ENCODE measurements at places on chromosomes 7 and 10.

- DNase-seq: no peak
These were observed 213.8 kb downstream of the MLLT10 start for GRCh38 chr10:21747809-21748208.

DNA sequence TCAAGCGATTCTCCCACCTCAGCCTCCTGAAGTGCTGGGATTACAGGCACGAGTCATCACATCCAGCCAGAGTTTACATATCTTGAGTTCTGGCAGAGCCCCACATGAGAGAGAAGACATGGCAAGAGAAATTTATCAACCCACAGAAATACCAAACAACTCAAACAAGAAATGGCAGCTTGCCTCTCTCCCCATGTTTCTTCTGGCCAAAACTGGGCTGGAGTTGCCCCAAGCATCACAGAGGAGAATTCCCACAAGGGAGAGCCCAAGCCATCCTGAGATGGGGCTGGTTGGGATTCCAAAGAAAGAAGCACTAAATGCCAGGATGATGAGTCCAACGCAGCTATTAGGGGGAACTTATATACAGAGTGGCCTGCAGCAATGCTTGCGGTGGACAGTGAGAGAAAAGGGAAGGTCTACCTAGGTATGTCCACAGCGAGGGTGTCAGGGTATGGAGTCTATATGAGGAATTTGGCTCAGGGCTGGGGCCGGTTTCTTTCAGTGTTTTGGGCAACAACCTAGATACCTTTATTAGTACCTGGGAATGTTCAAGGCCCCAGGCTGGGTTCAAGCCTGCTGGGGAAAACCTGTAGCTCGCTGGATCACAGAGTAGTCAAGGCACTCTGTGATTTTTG, 14.5 kb upstream of the PAX4 start:
- no peak for DNase-seq

GRCh38 chr10:122391875-122392274, 17.4 kb downstream of the PLEKHA1 start:
- DNase-seq: no peak

GRCh38 chr7:105650382-105650970, 69.2 kb upstream of the EFCAB10 start:
- no peak for DNase-seq

DNA sequence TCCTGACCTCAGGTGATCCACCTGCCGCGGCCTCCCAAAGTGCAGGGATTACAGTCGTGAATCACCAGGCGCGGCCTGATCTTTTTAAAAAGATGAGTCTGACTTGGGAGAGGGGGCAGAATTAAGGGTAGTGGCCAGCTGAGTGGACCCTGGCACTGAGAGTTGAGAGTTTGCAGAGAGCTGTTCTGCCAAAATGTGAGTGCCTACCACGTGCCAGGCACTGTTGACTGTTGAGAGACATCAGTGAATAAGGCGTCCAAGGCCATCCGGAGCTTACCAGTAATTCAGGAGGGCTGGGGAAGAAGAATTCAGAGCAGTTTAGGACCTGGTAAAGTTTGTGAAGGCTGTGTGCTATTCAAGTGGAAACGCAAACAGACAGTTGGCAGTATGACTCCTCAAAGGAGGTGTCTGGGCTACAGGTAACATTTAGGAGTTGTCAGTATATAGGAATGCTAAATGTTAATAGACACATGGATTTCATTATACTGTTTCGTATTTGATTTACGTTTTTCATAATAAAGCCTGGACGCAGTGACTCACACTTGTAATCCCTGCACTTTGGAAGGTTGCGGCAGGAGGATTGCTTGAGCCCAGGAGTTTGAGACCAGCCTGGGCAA, 1.5 kb downstream of the NIPSNAP2 start:
- DNase-seq: no peak

DNA sequence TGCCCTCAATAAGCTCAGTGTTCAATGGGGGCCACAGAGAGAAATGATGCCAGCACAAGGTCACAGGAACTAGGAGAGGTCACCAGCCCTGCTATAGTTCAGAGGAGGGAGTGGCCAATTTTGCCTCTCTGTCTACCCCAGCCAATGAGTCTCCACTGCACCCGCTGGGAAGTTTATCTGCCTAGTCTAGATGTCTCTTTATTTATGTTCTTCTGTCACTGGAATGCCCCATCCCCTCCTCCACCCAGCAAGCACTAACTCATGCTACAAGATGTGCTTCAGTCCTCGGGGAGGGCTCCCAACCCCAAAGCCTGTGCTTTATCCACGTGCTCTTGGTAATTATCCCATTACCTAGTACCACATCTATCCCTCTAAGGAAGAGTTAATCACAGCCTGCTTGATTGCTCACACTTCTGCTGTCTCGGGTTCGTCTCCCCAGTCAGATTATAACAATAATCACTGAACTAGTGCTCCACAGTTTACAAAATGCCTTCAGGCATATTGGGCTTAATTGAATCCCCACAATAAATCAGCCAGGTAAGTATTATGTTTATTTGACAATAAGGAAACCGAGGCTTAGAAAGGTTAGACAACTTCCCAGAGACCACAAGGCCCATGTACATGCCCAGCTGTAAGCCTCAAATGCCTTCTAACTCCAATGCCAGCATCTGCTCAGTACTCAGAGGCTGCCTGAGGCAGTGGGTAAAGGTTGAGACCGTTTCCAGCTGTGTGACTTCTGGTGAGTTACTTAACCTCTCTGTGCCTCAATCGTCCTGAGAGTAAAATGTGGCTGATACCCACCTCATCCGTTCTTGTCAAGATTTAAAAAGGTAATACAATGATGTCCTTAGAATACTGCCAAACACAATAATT, 3.9 kb downstream of the HIP1 start:
- DNase-seq: no peak

DNA sequence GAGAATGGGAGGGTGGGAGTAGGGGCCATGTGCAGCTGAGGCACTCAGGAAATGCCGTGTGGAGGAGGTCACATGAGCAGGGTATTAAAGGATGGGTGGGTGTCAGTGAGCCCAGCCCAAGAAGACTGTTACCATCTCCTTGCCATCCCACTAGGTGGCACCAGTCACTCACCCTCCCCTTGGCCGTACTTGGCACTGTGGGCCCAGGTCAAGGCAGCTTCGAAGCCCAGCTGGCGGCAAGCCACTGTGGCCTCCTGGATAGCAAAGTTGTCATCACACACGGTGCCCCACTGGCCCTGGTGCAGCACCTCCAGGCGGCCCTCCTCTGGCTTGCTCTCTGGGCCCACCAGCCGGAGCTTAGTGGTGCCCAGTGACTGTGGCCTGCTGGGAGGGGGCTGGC, 5.4 kb downstream of the LOXL4 start:
- no peak for DNase-seq

- DNase-seq: no peak
These were observed 90.0 kb downstream of the TFEC start for GRCh38 chr7:115940460-115941060.

DNA sequence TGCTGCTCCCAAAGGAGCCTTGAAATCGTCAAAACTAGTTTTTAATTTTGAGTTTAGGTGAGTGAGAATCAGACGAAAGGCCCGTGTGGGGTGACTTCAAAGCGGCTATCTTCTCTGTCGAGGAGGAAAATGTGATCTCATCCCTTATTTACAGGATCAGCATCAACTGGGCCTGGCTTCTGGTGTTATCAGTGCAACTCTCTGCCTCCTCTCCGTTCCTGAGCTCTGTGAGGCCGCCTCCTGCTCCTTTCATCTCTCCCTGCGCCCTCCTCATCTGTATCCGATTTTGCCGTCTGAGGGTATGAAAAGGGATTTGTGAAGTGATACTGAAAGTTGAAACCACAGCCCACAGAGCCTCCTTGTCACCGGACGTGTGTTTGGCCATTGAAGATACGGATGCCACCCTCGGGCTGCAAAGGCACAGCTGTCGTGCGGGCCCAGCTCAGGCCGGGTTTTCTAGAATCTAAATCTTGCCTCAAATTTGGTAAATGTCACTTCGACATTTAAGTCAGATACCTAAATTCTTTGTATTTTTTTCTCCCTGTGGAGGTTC, 408.7 kb upstream of the ADARB2 start:
- DNase-seq: no peak

- no peak for DNase-seq
These were observed 297.1 kb upstream of the NFE2L3 start for GRCh38 chr7:25854608-25855497.

- DNase-seq: no peak
These were observed 174.9 kb downstream of the ARHGAP12 start for GRCh38 chr10:31753681-31754080.

DNA sequence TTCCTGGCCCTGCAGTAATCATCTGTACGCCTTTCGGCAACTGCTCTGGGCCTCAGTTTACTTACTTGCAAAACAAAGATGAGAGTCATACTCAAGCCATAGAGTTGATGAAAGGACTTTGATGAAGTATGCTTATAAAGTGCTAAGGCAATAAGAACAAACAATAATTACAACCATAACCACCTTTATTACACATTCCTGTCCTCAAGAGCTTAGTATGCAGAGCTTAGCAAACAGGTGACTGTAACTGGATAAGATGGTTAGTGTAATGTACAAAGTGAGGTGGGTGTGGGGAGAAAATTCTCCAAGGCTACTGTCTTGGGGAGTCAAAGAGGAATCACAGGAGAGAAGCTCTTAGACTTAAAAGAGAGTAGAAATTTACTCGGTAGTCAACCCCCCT, 117.0 kb upstream of the AFAP1L2 start:
- no peak for DNase-seq

DNA sequence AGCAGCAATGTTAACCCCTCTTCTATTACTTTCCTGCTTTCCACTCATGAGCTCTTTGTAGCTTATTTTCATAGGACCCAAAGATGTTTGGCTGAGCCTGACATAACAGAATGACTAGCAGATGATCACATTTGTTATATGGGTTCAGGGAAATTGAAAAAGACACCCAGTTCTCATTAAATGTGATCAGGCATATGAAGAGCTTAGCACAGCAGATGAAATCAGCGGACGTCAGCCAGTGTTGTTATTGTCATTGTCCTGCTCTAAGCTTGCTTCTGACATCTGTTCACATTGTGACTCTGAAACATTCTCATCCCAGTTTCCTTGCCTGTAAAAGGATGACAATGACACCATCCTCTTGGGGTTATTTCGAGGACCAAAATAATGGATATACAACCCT, 43.5 kb downstream of the FAM241B start:
- DNase-seq: no peak

DNA sequence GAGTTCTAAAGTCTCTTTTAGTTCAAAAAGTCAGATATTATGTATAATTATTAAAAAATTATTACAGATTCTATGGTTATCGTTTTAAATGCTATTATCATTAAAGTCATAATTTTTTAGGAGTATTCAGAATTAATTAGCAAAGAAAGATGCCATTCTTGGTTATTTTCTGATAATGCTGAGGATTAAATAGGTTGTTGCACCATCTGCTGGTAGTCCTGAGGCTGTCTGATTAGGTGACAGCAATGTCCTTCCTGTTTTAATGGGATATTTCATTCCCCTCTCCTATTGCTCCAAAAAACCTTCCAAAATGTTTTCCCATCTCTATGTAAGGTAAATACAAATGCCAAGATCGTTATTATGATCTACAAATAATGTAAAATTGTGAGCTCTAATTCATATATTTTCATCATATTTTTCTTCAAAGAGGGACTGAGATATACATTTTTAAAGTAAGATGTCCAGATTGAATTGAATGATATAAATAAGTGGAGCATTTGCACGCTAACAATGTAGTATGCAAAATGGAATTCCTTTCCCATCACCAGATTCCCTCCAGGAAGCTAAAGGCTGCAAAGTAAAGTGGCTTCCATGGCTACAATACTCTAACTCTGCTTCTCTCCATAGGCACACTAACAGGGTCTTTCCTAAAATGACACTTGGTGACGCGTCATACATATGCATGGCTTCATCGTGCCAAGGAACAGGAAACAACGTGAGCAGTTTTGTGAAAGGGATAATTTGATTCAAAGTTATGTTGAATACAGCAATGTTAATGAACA, 58.8 kb upstream of the AKR1E2 start:
- DNase-seq: no peak

- no peak for DNase-seq
These were observed 167.8 kb upstream of the AUTS2 start for GRCh38 chr7:69430384-69431021.

- DNase-seq: no peak
These were observed 128.8 kb upstream of the DNAJB12 start for GRCh38 chr10:72483471-72483870.

DNA sequence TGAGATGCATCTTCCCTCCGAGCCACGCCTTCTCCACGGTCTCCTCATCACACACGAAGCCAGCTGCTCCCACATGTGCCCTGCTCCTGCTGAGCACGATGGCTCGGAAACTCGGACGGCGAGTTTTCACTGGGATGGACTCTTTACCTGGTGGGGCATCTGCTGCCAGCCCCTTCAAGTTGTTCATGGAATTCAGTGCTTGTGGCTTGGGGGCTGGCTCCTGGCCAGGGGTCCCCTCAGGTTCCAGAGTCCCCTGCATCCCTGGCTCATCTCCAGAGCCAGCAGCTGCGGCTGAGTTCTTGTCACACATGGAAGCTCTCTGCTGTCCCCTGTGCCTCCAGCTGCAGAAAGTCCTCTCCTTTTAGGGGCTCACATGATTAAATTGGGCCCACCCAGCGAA, 654.0 kb downstream of the SDK1 start:
- no peak for DNase-seq

DNA sequence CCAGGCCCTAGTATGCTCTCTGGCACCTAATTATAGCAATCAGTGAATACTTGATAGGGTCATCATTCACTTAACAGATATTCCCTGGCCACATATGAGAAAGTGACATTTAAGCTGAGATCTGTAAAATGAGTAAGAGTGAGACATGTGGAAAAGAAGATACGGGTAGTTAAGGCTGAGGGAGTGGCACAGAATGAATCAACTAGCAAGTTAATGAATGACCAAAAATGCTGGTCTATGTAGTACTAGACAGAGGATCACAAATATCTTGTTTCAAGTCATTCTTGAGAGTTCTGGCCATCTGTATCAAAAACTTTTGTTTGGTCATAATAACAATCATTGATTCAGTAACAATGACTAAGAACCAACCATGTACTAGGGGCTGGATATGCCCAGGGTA, 954.9 kb downstream of the CNTNAP2 start:
- DNase-seq: no peak

DNA sequence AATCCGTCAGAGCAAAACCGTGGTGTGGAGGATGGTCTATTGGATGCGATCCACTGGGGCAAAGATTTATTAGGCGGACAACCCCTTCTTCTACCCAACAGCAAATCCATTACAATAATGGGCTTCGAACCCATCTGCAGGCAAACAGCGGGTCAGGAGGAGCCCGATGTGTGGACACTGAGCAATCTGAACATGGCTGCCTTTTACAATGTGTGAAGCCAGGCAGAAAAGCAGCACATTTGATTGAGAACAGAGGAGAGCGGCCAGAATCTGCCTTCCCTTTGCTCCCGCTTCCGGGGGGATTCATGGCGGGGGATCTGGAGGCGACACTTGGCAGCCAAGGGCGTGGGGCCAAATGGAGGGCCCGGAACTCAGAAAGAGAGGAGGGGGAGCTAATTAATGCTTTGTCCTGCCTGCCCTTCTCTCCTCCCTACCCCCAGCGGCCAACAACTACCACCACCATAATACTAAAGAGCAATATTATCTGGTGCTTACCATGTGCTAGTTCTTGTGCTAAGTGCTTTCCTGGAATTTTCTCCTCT, 133.0 kb downstream of the EMX2 start:
- no peak for DNase-seq
